Astrocyte (in vitro differentiated cells and primary cell): ENCODE measurements at places on chromosomes 3 and 15. TPM values are rescaled to one million over a fixed set of nuclear protein-coding genes. Genes with fewer than 3 reads are reported as not detected.

Gene RGMA
- total RNA-seq: 5.7 and 6.2 TPM in 2 replicates

Gene WNT5A
- total RNA-seq: 45.8 and 66.2 TPM in 2 replicates

GRCh38 chr3:197541756-197542539 lies 13.8 kb downstream of the BDH1 start:
- DNase-seq: peak; percentile 41

DNA sequence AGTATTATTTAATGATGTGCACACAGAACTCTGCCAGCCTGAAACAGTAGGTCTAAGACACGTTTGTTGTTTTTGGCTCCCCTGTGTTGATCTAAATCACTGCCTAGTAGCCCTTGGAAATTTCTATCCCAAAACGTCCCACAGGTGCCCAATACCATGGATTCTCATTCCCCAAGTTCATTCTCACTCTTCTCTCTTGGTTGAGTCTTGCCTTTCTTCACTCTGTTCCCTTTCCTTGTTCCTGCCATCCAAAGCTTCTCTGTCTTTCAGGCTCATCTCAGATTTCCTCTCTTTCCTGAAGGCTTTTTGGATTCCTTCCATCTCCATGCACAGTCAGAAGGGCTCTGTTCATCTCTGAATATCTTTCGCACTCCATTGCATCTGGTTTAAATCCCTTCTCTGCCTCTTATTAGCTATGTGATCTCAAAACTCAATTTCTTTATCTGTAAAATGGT lies 54.2 kb downstream of the PPARG start:
- DNase-seq: no peak

DNA sequence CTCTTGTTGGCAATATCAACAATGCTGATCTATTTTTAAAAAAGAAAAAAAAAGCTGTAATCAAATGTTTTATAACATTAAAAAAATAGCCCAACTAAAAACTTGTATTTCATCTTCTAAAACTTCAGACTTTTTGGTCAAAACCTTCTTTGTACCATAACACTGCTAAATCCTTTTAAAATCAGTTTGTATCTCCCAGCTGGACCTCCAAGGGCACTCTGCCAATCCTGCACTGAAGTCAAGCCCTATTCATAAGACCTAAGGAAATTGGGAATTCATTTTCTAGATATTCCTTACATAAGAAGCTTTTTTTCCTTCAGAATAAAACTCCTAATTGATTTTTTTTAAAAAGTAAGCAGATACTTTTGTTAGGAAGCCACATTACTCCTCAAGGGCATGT lies 38.2 kb upstream of the HCLS1 start:
- no peak for DNase-seq

GRCh38 chr15:52234596-52235541 lies 43.7 kb upstream of the GNB5 start:
- no peak for DNase-seq

DNA sequence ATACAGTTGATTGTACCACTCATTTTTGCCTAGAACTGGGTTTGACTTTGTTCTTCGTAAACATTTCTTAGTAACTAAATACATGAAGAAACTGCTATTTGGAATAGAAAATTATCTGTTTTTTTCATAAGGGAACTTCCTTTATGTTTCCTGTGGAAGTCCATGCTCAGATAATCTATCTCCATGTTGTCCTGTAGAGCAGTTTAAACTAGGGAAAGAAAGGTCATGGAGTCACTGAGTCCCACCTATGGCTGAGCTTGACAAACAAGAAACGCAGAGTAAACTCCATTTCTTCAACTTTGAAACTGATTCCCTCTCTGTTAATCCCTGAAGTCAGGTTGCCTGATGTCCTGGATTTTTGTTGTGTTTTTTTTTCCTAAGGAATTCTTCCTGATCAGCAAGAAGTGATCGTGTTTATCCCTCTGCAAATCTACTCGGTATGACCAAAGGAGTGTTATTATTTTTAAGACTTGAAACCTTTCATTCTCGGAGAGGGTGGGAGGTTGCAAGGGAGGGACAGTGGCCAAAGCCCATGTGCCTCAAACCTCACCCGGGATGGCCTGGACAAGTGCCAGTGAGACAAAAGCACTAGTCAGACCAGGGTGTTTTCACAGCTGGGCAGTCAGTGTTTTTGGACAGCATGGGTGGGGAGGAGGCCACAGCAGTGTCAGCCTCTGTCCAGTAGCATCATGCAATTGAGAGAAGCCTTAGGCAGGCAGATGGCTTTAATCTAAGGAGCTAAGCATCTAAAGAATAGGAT lies 129.8 kb upstream of the PHLDB2 start:
- DNase-seq: peak; percentile 93
